Esophagus squamous epithelium (tissue), 5 donors: ENCODE measurements at places on chromosomes 2 and 18.

DNA sequence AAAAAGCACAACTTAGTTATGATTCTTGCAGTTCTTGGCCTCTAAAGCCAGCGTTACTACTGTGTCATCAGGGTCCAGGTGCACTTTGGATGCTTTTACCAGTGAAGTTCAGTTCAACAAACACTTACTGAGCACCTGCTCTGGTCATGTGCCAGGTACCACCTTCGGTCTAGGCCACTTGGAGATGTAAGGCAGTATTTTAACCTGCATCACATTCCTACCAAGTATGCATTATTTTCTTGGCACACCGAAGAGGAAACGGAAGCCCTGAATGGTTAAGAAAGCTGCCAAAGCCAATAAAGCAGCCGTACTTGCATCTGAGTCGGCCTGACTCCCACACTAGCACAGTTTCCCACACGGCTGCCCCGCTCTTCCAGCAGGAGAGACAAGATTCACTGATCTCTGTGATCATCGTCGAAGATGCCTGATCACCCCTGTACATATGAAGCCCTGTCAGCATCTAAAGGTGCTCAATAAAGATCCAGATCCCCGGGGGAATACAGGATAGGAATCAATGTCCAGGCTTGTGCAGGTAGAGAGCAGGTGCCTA is 427.1 kb downstream of the EIPR1 start:
- no peak for DNase-seq

- DNase-seq: no peak
Observed at GRCh38 chr2:17303054-17303453, 215.2 kb downstream of the RAD51AP2 start.

- no peak for DNase-seq
Observed at GRCh38 chr2:173299764-173300163, 54.9 kb upstream of the CDCA7 start.

DNA sequence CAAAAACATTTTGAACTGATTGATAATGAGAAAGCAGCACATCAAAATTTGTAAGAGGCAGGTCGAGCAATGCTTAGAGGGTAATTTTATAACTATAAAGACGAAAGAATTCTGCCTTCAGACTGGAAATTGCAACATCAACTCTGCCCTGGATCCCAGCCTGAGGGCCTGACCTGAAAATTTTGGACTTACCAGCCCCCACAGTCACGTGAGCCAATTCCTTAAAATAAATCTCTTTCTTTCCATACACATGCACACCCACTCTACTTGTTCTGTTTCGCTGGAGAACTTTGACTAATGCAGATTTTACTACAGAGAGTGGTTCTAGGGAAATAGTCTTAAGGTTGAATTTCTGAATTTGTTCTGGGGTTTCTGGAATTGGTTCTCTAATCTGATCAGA is 14.6 kb upstream of the ACOXL start:
- no peak for DNase-seq

GRCh38 chr2:9735335-9735734 is 104.5 kb upstream of the YWHAQ start:
- no peak for DNase-seq

- no peak for DNase-seq
Observed at GRCh38 chr2:224723586-224724217, 7.5 kb upstream of the CCDC195 start.

GRCh38 chr18:74299746-74300145 is 8.0 kb upstream of the CYB5A start:
- no peak for DNase-seq

DNA sequence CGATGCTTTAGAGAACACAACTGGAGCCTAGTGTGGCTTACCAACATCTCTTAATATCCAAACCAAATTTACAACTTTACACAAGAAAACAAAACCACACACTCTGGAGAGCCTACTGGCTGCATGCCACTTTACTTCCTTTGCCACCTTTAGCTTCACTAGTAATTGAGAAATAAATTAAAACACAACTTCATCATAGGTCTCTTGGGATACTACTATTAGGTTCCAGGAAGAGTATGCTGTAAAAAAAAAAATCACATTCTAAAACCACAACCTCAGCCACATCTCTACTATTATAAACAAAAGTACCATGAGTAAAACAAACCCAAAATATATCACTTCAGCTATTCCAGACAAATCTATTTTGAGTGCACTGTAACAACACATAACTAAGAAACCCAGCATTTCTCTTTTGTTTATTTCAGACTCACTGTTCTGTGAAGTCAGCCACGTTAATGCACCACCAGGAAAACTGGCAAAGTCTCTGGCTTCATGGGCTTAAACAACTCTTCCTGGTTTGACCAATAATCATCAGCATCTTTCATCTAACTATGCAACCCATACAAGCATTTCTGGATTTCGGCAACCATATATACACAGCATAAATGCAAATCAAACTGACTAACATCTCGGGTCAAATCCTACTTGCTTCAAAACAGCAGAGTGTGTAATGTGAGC is 59.1 kb downstream of the REV1 start:
- no peak for DNase-seq

- DNase-seq: no peak
Observed at GRCh38 chr2:11368059-11368572, 23.7 kb upstream of the ROCK2 start.

DNA sequence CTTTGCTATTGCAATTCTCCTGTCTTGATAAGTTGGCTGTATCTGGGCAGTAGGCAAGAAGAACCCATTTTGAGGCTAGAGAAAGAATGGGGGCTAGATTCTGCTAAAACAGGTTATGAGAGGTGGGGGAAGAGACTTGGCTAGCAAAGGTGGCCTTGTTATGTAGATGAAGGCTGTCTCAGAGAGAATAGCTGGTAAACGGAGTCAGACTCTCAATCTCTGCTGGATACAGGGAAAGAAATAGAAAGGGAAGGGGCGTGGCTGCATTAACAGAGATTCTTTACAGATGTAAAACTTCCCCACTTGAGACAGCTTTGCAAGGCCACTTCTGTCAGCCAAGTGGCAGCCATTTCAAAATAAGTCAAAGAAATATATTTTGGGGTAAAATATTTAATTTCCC is 38.1 kb upstream of the ARHGAP25 start:
- DNase-seq: no peak

DNA sequence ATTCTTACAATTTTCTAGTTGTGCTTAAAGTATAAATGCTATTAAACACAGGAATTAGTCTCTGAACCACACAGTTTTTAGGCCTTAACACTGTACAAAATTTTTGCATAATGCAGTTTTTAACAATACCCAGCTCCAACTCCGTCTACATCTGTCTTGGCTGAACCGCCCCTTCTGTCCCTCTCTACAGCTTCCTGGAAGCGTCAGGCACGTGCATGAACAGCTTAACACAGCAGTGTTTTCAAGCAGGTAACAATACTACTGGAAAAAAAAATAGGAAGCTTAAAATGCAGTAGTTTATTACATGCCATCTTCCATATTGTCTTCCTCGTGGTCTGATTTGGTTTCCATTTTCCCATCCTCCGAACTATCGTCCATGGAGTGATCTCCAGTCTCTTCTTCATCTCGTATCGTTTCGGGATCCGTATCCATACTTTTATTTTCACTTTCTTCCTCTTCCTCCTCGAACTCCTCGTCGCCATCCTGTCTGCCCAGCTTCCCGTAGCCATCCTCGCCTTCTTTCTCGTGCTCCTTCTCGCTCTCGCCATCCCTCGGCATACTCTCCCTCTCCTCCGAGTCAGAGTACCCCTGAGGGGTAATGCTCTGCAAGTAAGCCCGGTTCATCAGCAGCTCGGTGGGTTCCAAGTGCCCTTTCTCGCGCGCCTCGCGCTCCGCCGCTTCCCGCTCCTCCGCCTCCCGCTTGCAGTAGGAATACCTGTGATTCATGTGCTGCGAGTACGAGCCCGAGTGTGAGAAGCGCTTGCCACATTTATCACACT is 130.6 kb downstream of the ZEB2 start:
- DNase-seq: no peak

DNA sequence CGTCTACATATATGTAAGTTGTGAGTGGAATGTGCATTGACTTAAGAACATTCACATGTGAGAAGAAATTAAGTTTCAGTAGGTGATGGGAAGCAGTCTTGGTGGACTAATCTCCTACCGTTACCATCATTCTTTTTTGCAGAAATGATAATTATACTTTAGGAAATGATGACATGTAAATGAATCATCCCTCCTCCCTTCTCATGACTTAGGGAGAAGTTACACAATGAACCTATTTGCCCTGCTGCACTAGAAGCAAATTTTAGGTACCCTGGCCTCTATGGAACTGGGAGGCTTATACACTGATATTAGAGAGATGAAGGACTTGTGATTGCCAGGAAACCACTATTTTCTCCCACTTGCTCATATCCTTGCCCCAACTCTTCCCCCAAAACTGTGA is 214.2 kb downstream of the CALCRL start:
- no peak for DNase-seq
